ENCODE measurements at places on chromosomes 3 and 15. TPM values are rescaled to one million over a fixed set of nuclear protein-coding genes. Genes with fewer than 3 reads are reported as not detected.

GRCh38 chr15:101087172-101087769 lies 164.6 kb downstream of the CHSY1 start:
- no peaks in the 10 kb centered on the region for H3K36me3 ChIP-seq
- no peak overlapping the region for H3K4me3 ChIP-seq
- H3K27ac ChIP-seq, result no peak overlapping the region
- H3K4me1 ChIP-seq, result no peaks in the 10 kb centered on the region
- DNase-seq, result peak; percentile 34
- H3K27me3 ChIP-seq, result no peaks in the 10 kb centered on the region

GRCh38 chr3:8325306-8325705 lies 176.3 kb upstream of the LMCD1 start:
- no peaks in the 10 kb centered on the region for H3K27me3 ChIP-seq
- H3K36me3 ChIP-seq, result no peaks in the 10 kb centered on the region
- H3K4me1 ChIP-seq, result no peaks in the 10 kb centered on the region
- H3K4me3 ChIP-seq, result no peak overlapping the region

DNA sequence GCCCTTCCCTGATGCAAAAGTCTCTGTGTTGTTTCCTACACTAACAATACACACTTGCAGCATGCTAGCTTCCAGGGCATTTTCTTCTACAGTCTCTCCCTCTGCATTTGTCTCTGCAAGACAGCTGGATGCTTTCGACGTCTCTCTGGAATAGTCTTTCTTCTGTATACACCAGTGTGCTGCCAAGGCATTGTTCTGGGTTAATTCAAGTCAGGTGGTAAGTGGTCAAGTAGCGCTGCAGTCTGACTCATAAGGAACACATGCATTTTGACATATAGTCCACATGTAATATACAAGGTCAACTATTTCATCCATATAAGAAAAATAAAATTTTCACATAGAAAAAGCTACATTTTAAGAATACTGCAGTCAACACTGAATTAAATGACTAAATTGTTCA lies 92.7 kb downstream of the MYLK start:
- H3K27me3 ChIP-seq, result no peaks in the 10 kb centered on the region
- no peaks in the 10 kb centered on the region for H3K36me3 ChIP-seq
- H3K4me1 ChIP-seq, result no peaks in the 10 kb centered on the region
- H3K4me3 ChIP-seq, result no peak overlapping the region

- H3K27me3 ChIP-seq, result no peaks in the 10 kb centered on the region
- no peak overlapping the region for H3K4me3 ChIP-seq
- DNase-seq, result no peak
- H3K36me3 ChIP-seq, result no peaks in the 10 kb centered on the region
- H3K4me1 ChIP-seq, result no peaks in the 10 kb centered on the region
These were observed 187.8 kb downstream of the PYDC2 start for GRCh38 chr3:191648787-191649186.

GRCh38 chr3:42730294-42730693 lies 27.7 kb upstream of the HHATL start:
- H3K36me3 ChIP-seq, result no peaks in the 10 kb centered on the region
- H3K27ac ChIP-seq, result no peak overlapping the region
- H3K27me3 ChIP-seq, result no peaks in the 10 kb centered on the region
- no peak for DNase-seq
- no peak overlapping the region for H3K4me3 ChIP-seq
- H3K4me1 ChIP-seq, result no peaks in the 10 kb centered on the region

- peaks cover 3% of the 10 kb centered on the region for H3K4me1 ChIP-seq
- DNase-seq, result no peak
- no peaks in the 10 kb centered on the region for H3K36me3 ChIP-seq
- no peak overlapping the region for H3K4me3 ChIP-seq
- H3K27ac ChIP-seq, result peak overlapping the region; percentile 77
These were observed 3.8 kb upstream of the LOXL1 start for GRCh38 chr15:73922186-73923151.

DNA sequence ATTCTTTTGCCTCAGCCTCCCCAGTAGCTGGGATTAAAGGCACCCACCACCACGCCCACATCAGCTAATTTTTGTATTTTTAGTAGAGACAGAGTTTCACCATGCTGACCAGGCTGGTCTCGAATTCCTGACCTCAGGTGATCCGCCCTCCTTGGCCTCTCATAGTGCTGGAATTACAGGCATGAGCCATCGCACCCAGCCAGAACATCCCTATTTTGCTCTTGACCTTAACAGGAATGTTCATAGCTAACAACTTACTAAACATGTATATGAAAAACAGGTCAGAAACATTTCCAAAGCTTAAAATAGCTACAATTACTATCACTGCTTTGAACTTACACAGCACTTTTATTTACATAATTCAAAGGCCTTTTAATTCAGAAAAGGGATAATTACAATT lies 33.7 kb downstream of the UQCC5 start:
- no peak overlapping the region for H3K4me3 ChIP-seq
- no peaks in the 10 kb centered on the region for H3K4me1 ChIP-seq
- H3K27ac ChIP-seq, result no peak overlapping the region
- no peaks in the 10 kb centered on the region for H3K36me3 ChIP-seq

GRCh38 chr3:125479091-125479490 lies 40.9 kb downstream of the SNX4 start:
- no peak for DNase-seq
- H3K4me3 ChIP-seq, result no peak overlapping the region
- H3K27me3 ChIP-seq, result no peaks in the 10 kb centered on the region
- no peak overlapping the region for H3K27ac ChIP-seq

DNA sequence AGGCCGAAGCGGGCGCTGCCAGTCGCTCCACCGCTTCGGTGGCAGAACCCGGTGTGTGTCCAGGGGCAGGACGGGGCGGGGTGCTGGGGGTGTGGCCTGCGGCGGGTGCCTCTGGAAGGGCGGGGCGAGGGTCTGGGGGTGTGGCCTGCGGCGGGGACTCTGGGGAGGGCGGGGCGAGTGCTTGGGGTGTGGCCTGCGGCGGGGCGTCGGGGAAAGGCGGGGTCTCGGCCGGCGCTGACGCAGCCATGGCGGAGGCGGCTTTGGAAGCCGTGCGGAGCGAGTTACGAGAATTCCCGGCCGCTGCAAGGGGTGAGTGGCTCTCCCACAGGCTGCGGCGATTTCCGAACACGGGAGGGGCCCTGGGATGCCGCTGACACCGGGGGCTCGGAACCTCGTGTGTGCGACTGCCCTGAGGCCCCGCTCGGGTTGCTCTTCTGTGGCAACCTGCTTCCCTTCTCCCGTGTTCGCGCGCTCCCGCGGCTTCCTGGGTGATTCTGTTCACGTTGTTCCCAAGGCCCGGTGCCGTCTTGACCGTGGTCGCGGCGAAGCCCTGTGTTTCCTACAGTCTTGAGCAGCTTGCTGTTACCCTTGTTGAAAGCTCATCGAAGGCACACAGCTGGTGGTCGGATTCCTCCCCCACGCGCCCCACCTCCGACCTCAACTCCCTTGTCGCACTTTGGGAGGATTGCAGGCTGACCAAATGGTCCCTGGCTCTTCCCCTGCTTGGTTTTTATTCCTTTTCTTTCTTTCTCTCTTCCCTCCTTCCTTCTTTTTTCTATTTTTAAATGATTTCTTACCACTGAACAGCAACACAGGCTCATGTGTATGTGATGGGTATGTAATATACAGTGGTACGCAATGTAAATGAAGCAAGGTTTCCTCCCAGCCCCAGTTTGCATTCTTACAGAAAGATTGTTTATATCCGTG lies at the start of gene JMJD7:
Gene JMJD7 (plus strand): TSS at position 213 of the 927 bp plus-strand sequence. CDS start 33 bp downstream, at position 246.
- DNase-seq, result peak; percentile 97
- peaks cover 6% of the 10 kb centered on the region for H3K4me1 ChIP-seq
- H3K27me3 ChIP-seq, result no peaks in the 10 kb centered on the region
- H3K4me3 ChIP-seq, result peak within 1 kb of the TSS; percentile 98
- H3K27ac ChIP-seq, result peak within 1 kb of the TSS; percentile 86

DNA sequence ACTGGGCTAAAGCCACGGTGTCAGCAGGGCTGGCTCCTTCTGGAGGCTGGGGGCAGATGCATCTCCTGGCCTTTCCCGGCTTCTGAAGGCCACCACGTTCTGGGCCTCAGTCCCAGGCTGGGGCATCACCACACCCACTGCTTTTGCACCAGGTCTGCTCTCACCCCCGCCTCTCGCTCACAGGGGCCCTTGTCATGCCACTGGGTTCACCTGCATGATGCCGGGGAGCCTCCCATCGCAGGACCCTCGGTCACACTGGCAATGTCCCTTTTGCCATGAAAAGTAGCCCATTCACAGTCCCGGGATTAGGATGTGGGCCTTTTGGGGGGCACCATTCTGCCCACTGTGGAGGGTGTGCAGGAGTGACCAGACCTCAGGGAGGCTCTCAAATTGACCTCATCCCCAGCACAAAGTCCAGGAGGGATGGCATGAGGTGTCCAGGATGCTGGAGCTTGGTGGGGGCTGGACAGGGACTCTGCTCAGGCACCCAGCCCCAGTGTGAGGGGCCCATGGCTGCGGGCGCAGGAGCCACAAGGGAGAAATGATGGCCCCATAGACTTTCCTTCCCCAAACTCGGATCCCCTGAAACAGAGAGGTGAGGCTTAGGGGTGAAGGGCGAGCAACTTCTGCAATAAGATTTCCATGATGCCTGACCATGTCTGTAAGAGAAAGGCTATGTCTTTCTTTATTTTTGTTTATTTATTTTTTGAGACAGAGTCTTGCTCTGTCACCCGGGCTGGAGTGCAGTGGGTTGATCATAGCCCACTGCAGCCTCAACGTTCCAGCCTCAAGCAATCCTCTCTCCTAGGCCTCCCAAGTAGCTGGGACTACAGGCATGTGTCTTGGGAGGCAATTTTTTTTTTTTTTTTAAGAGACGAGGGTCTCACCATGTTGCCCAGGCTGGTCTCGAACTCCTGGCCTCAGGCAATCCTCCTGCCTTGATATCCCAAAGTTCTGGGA lies 189.1 kb downstream of the GOLGA6L6 start:
- DNase-seq, result peak; percentile 37
- H3K4me1 ChIP-seq, result no peaks in the 10 kb centered on the region
- H3K27ac ChIP-seq, result no peak overlapping the region
- no peaks in the 10 kb centered on the region for H3K27me3 ChIP-seq
- H3K36me3 ChIP-seq, result no peaks in the 10 kb centered on the region
- no peak overlapping the region for H3K4me3 ChIP-seq

DNA sequence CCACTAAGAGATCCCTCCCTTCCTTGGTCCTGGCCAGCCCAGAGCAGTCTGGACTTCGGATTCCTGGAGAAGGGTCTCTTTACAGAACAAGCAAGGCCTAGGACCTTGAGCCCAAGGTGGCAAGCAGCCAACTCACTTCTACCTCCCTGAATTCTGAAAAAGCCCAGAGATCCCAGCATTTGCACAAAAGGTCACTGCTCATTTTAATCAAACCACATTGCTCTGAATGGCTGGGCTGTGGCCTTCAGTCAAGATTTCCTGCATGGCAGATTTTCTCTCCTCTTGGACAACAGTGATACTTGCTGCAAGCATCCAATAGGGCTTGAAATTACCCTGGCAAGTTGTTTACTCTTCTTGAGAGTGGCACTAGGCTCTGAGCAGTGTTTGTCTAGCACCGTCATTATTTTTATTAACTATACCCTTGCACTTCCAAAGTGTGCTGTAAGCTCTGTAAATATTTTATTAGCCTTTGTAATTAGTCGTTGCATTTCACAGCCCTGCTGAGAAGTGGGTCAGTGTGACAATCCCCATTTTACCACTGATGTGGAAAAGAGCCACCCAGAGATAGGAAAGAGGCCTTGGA lies 274.7 kb upstream of the CTNNB1 start:
- no peak for DNase-seq
- H3K27me3 ChIP-seq, result no peaks in the 10 kb centered on the region
- no peak overlapping the region for H3K27ac ChIP-seq
- no peaks in the 10 kb centered on the region for H3K36me3 ChIP-seq
- H3K4me3 ChIP-seq, result no peak overlapping the region

DNA sequence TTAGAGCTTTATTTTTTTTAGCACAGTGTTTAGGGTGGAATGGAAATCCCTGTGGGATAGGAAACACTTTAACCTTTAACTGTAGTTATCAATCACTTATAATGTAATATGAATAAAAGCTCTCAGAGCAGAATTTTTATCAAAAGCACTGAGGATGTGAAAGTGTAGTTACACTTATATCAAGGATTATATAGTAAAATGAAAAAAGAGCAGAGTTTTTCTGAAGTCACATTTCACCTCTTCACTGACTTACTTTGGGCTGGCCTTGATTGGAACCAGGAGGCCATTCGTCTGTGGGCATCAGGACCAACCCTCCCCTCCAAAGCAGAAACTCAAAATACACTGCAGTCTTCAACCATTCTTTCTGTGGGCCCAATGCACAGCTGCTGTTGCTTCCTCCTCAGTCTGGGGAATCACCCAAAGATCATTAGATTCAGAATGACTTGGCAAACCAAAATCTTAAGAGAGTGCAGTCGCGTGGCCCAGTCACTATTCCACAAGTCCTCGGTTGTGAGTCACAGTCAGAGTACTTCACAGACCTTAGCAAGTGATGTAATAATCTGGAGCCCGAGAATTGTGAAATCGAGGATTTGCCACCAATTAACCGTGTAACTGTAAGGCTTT lies 132.6 kb upstream of the COL8A1 start:
- H3K36me3 ChIP-seq, result no peaks in the 10 kb centered on the region
- H3K27me3 ChIP-seq, result no peaks in the 10 kb centered on the region
- H3K4me3 ChIP-seq, result no peak overlapping the region
- DNase-seq, result no peak

GRCh38 chr3:187769771-187770170 lies 24.5 kb upstream of the BCL6 start:
- H3K27ac ChIP-seq, result no peak overlapping the region
- no peaks in the 10 kb centered on the region for H3K27me3 ChIP-seq
- H3K4me1 ChIP-seq, result no peaks in the 10 kb centered on the region

DNA sequence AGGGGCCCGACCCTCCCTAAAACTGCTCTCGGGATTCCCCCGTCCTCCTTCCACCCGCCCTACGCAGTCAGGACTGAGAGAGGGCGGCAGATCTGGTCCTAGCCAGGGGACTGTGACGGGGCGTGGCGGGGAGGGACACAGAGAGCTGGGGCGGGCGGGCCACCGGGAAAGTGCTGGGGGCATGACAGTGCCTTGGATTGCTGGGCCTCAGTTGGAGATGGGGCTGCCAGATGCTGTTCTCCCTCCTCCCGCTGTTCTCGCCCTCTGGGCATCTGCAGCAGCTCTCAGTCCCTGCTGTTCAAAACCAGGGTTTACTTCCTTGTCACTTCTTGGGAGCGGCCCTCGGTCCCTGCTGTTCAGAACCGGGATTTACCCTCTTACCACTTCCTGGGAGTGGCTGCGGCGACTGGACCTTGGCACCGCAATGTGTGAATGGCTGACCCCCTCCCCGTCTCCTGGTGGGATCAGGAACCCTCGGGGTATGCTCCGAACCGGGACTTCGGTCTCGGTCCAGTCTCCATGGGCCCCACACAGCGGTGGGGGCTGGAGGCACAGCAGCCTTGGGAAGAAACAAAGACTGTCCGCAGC lies 1.8 kb upstream of the RPP25 start:
- DNase-seq, result peak; percentile 86
- no peaks in the 10 kb centered on the region for H3K27me3 ChIP-seq
- peaks cover 32% of the 10 kb centered on the region for H3K4me1 ChIP-seq
- no peaks in the 10 kb centered on the region for H3K36me3 ChIP-seq
- no peak overlapping the region for H3K27ac ChIP-seq

HTR3E gene
- total RNA-seq, result not detected

MYD88 gene
- total RNA-seq, result 82.7 TPM

KCNMB2 gene
- not detected for total RNA-seq

FBXO40 gene
- total RNA-seq, result not detected

LACTB gene
- total RNA-seq, result 13.3 TPM

All from Peyer's patch (tissue), 4 donors.